Stimulated activated CD4-positive, alpha-beta T cell treated with anti-CD3 and anti-CD28 coated beads, Interleukin-1b, Interleukin-23, amount 100 ng/mL, for 4 hours (primary cell): ENCODE measurements at places on chromosomes 3 and 15.
A peak's percentile ranks its signal among the peaks of the same experiment; 100 is the strongest.

GRCh38 chr3:187398955-187399354 lies 30.8 kb downstream of the RTP4 start:
- no peak for DNase-seq

DNA sequence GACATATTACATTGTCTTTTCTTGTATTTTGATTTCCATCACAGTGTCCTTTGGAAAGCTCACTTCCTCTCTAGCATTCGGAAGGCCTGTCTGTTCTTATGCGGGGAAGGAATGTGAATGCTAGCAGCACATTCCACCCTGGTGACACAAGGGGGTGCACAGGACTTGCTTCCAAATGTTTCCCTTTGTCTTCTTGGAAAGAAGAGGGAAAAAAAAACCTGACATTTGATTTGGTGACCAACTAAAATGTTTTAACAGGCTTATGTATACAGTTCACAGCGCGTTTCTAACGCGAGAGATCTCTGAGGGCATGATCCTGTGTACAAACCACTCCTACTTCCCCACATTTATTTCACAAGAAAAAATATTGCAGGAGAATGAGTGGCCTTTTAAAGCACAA lies 107.6 kb upstream of the FXR1 start:
- no peak for DNase-seq

- DNase-seq: no peak
Observed at GRCh38 chr3:61094608-61095007, 156.6 kb downstream of the FHIT start.

- DNase-seq: no peak
Observed at GRCh38 chr3:156433138-156433537, 121.8 kb downstream of the SSR3 start.

DNA sequence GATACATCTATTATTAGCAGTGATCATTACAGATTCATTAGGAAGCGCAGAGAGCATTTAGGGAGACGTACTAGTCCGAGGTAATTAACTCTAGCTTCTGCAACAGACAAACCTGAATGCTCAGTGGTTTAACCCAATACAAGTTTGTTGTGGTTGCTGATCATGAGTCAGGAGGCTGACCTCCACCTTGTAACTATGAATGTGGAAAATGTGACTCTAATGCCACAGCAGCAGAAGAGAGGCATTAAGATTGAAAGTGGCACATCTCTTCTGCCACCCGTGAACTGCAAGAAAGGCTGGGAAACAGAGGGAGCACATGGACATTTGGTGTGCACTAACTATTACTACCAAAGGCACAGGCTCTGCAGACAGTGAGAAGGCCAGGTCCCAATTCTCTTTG lies 71.2 kb upstream of the C3orf80 start:
- no peak for DNase-seq

GRCh38 chr15:63915873-63916771 lies 82.4 kb upstream of the HERC1 start:
- no peak for DNase-seq

DNA sequence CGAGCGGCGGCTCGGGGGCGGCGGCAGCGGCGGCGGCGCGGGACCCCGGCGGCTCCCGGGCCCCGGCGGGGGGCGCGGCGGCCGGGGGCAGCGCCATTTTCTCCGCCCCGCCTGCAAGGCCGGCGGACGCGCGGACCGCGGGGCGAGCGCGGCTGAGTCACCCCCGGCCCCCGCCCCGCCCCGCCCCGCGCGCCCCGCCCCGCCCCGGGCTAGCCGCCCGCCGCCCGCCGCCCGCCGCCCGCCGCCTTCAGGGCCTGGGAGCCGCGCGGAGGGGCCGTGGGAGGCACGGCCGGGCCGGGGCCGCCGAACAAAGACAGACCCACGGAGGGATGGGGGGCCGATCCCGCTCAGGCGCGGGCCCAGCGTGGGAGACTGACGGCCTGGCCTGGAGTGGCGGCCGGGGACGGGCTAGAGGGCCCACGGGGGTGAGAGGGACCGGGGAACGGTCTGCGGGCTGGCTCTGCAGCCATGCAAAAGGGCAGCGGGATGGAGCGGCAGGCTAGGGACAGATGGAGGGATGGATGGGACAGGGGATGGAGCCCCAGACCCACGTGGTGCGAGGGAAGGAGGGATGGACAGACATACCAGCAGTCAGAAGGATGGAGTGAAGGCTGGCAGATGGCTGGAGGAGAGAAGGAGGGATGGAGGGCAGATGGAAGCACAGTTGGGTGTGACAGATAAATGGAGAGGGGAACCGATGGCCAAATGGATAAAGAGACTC lies at the start of gene EIF4E3:
TSS of gene EIF4E3 (minus strand) at position 132 of the 721 bp plus-strand sequence. CDS start at position 97, 35 bp downstream.
- DNase-seq: peak; percentile 47

- DNase-seq: no peak
Observed at GRCh38 chr3:169118666-169119370, 544.7 kb downstream of the MECOM start.

DNA sequence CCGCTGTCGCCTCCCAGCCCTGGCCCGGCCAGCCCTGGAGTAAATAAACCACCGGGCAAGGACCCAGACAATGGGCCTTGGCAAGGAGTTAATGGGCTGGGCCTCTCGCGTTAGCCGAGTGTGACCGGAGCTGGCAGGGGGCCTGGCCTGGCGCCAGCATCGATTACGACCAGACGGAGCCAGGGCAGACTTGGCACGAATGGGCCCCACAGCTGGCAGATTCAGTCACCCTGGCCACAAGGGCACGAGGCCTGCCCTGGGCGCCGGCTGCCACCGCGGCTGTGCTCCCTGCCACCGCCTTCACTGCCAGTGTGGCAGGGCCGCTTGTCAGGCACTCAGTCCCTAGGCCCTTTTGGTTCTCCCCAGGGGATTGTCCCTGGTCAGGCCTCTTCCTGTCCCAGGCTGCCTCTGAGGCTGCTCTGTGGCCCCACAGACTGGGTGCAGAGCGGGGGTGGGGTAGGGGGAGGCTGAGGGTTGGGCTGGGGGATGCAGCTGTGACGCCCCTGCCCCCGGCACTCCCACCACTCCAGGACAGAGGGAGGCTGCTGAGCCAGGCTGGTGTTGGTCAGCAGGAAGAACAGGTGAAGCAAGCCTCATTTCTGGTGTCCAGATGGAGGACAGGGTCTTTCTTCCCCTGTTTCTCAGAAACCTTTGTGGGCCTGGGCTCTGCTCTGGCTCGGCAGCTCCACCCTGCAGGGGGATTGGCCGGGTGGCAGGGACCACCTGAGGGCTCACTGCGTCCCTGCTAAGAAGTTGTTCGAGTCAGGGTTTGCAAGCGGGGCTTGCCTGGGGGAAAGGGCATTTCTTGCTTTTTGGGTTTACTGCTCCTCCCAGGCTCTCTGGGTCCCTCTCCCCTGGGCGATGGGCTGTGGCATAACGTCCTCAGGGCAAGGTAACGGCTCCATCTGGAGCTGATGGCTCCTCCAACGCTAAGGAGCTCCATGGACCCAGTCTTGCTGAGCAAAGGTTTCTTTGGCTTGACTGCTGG lies 30.5 kb upstream of the SRP14 start:
- no peak for DNase-seq

DNA sequence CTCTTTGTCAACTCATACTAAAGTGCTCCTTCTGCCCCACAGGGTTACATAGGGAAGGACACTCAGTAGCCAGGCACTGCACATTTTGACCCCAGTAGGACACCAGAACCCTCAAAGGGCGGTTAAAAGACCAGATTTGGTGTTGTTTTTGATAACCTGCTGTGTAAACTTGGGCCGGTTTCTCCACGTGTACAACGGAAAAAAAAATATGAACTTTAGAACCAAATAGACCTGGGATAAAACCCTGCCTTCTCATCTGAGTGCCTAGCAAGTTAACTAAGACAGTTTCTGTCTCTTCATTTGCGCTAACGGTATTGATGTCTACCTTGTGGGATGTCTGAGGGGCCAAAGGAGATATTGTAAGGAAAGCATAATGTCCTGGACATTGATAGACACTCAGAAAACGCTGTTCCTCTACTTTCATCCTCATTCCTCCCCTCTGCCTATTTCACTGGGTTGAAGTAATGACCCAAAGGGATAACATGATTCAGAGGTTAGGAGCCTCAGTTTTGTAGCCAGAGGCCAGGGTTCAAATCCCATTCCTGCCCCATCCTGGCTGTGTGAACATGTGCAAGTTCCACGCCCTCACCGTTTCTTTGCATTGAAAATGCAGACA lies 155.9 kb upstream of the LPP start:
- no peak for DNase-seq

GRCh38 chr3:37599779-37600178 lies 261.9 kb upstream of the CTDSPL start:
- no peak for DNase-seq

- no peak for DNase-seq
Observed at GRCh38 chr3:18223571-18223970, 201.6 kb downstream of the SATB1 start.

- DNase-seq: no peak
Observed at GRCh38 chr15:59292442-59293151, 80.1 kb downstream of the MYO1E start.

GRCh38 chr3:145719114-145719513 lies 441.9 kb downstream of the PLOD2 start:
- DNase-seq: no peak

DNA sequence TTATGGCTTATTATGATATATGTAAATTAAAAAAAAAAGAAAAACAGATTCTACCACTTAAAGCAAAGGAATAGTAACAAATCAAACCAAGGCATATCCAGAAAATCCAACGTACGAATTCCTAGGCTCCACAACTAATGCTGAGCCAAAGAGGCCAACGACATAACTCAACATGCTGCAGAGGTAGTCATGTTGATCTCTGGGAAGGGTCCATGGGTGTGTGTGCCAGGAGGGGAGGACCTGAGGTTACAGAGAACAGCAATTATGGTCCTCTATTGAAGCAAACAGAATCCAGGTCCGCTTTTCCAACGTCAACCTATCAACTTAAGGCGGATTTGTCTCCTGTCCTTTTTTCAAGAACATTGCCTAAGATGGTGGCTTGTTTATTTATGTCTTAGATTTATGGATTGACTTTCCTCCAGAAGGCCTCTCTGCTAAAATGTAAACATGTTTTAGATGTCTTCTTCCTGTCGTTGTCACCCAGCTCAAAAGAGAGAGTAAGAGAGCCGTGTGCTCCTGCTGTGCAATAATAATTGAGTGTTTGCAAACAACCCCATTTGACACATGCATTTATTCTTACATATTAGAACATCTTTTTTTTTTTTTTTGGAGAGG lies 20.4 kb downstream of the NANOGP8 start:
- DNase-seq: no peak

GRCh38 chr15:43872416-43873020 lies 45.7 kb downstream of the WDR76 start:
- DNase-seq: no peak

- peak; percentile 57 for DNase-seq
Observed at GRCh38 chr15:43769584-43770228, 7.1 kb downstream of the ELL3 start.

GRCh38 chr15:77167406-77167805 lies 96.5 kb upstream of the TSPAN3 start:
- no peak for DNase-seq

DNA sequence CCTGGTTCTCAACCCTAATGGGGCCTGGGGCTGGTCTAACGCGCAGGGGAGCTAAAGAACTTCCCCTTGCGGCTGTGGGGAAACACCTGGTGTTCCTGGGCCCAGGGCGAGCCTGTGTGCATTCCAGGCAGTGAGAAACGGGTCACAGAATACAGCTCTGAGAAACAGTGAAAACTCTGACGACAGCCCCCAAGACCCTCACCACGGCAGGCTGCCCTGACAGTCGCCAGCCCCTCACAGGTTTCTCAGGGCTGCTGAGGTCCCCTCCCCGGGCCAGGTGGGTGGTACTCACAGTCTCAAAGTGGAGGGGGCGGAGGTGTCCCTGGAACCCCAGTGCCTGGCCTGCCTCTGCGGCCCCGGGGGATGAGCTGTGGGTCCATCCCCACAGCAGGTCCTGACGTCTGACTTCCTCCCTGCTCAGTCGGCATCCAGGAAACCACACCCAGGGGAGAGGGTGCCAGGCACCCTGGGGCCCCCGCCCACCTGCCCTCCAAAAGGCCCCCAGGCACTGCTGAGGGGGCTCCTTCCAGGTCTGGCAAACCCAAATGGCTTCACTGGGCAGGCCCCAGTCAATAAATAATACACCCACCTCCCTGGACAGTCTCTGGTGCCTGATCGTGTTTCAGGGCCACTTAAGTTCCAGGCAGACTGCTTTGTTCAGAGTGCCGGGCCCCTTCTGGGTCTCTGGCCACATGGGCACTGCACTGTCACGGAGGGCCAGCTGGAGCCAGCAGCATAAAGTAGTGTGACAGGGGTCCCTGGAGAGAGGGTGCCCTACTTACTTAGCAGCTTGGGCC lies 57.7 kb downstream of the IQSEC1 start:
- no peak for DNase-seq

GRCh38 chr3:175608356-175608755 lies 749.2 kb downstream of the NAALADL2 start:
- DNase-seq: no peak

DNA sequence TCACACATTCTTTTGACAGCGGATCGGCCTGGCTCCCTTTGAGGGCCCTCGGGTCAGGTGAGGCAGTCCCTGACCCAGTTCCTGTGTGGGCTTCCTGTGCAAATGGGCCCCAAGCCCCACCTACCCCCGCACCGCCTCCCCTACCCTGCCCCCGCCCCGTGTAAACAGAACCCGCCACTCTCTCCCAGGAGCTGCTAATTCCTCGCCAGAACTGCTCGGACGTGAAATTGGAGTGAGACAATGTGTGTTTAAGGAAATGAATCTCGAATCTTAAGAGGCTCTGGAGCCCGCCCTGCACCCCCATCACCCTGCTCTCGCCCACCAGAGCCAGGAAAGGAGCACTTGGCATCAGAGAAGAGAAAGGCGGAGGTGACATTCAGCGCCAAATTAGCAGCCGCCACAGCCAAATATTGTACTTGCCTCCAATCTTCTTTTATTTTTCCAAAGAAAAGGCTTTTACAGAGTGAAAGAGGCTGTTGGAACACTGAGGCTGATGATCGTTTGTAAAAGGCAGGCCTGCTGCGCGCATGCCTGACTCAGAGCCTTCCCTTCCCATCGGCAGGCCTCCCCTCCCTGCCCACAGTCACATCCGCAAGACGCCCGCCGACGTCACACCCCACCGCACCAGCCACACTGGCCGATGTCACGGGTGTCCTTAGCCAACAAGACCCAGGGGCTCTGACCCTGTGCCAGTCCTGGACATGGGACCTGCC lies 53.1 kb downstream of the CACNA2D2 start:
- peak; percentile 40 for DNase-seq

DNA sequence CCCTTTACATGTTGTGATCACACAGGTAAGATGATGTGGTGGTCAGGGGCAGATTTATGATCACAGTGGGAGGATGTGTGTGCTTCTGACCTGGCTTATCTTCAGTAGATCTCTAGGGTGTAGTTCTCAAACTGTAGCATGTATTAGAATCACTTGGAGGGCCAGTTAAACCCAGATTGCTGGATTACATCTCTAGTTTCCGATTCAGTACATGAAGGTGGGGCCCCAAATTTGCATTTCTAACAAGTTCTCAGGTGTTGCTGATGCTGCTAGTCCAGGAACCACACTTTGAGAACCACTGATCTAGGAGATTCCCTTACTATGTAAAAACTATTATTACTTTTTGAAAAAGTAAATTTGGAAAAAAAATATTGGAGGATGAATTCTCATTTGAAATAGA lies 199.3 kb upstream of the GOLIM4 start:
- DNase-seq: no peak
